ENCODE measurements at places on chromosomes 3 and 15.

DNA sequence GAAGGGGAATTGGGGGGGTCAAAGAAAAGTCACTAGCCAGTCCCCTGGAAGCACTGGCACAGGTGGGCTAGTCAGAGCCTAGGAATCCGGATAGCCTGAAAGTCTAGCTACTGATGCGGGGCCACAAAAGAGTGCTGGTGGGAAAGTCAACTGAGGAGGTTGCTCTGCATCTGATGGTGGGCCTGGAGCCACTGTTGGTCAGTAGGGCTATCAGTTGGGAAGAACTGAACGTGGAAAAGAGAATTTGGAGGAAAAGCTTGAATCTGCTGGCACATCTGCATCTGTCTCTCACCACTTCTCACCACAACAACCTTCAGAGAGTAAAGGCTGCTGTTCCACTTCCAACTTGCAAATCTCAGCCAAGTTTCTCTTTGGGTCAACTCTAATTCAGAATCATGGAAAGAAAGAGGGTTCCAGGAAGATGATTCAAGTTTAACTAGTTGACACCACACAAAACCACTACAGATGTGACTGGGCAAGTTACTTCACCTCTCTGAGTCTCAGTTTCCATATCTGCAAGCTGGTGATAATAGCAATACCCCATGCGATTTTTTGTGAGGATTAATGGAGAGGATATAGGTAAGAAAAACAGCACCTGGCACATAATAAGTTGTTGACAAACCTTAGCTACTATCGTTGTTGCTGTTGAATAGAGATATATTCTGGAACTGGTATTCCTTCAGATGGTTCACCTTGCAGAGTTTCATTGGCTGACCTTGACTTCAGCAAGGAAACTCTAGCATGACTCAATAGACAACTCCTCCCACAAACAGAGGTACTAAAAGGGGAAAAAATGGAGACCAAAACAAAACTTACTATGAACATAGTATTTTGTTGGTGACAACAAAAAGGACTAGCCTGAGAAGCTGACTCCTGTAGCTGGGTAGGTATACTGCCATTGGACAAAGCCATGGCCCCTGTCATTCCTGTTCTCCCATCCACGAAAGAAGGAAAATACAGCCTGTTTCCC, 280.2 kb upstream of the STT3B start:
- DNase-seq = no peak

GRCh38 chr3:69568951-69569350, 170.3 kb upstream of the MITF start:
- no peak for DNase-seq

DNA sequence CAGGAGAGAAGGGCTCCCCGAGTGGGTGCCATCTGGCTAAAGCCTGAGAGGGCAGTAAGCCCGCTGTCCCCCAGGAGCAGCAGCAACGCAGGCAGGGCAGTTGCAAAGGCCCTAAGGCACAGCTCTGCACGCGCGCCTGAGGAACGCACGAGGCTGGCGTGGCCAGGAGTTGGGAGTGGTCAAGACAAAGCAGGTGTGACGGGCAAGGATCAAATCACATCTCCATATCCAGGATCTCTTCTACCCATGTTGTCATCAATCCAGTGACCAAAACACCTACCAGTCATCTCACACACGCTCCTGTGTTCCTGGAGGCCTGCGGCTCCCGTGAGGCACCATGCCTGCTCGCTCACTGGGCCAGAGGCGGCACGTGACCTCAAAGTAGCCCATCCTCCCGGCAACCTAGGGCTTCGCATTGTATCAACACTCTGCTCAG, 59.5 kb downstream of the ERC2 start:
- no peak for DNase-seq

DNA sequence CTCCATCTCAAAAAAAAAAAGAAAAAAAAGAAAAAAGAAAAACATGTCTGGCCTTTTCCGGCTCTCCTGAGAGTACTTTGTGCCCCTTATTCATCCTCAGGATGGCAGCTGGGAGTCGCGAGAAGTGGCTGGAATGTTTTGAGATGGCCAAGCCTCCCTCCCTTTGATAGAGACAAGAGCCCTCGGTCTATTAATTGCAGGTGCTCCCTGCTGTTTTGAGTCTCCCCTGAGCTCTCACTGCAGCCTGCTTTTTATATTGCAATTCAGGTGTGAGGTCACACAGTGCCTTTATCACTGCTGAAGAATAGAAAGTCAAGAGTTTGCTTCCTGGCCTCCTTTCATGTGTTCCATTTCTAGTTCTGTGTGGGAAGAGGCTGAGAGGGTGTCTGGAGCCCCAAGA, 10.9 kb downstream of the CA12 start:
- DNase-seq = no peak

GRCh38 chr3:53174346-53175250, 13.6 kb downstream of the PRKCD start:
- DNase-seq = no peak

DNA sequence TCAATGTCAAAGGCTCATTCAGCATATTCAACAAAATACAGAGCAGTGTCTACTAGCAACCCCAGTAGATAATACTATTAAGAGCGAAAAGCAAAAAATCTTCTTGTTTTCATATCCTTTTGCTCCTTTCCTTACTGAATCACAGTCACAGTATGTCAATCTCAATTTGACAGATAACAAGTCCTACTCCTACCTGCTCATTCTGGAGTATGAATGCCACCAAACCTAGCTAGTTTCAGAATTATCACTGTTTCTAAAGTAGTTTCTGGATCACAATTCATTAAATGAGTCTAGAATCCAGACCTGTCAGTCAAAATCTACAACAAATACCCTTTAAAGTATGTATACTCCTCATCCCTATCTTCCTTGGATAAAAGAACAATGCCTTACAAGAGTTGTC, 51.5 kb downstream of the MKRN2 start:
- no peak for DNase-seq

- no peak for DNase-seq
Observed at GRCh38 chr3:14698601-14699244, 23.8 kb downstream of the C3orf20 start.

GRCh38 chr15:44596511-44597010, 59.6 kb downstream of the EIF3J start:
- DNase-seq = no peak

DNA sequence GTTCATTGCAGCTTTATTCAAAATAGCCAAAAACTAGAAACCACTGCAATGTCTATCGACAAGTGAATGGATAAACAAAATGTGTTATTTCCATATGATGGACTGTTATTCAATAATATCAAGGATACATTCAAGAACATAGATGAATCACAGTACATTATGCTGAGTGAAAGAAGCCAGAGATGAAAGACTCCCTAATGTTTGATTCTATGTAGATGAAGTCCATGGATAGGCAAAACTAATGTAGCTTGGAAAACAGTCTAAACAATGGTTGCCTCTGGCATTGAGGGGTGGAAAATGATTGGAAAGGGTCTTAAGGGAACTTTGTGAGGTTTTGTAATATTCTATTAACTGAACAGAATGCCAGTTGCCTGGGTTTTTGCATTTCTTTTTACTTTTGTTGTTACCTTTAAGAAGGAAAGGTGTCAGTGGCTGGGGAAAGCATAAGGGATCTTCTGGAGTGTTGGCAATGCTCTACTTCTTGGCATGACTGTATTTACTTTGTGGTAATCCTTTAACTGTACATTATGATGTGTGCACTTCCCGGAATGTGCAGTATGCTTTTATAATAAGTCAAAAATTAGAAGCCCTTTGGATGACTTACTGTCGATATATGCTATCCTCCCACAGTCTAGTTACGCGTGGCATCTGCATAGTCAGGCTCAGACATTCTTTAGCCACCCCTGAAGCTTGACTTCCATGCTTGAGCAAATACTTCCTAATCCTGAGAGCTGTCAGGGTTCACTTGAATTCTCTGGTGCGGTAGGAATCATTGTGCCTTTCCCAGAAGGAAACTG, 20.5 kb upstream of the ATP10A start:
- peak; percentile 99 for DNase-seq

DNA sequence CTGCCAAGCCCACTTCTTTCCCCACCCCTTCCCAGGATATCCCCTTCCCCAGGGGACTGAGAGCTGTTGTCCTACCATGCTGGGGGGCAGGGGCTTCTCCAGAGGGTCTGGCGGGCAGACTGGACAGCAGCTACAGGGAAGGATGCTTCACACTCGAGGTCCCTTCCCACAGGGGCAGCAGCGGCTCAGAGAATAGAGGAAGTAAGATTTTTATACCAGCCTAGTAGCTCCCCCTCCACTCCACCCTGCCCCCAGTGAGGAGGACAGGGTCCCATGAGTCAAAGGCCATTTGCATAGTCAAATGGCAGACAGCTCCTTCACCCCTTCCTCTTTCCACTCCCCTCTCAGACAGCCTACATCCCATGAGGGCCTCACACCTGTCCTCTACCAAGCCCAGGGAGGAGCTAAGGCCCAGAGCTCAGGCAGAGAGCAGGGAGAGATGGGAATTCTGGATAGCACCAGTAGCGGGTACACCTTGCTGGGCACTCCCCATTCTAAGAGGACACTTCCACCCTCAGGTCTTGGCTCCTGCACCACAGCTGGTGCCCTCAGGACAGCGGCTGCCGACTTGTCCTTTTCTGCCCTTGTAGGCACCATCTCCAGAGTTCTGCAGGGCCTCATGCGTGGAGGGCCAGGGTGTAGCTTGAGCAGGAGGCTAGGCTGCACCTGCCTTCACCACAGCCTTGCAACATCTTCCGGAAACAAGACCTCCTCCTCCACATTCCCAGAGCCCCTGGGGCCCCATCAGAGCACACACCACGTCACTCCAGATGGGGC, at the start of gene TLR9:
TLR9 (minus strand) TSS at position 194 of the 777 bp plus-strand sequence; CDS start at position 78, 116 bp downstream.
- no peak for DNase-seq

DNA sequence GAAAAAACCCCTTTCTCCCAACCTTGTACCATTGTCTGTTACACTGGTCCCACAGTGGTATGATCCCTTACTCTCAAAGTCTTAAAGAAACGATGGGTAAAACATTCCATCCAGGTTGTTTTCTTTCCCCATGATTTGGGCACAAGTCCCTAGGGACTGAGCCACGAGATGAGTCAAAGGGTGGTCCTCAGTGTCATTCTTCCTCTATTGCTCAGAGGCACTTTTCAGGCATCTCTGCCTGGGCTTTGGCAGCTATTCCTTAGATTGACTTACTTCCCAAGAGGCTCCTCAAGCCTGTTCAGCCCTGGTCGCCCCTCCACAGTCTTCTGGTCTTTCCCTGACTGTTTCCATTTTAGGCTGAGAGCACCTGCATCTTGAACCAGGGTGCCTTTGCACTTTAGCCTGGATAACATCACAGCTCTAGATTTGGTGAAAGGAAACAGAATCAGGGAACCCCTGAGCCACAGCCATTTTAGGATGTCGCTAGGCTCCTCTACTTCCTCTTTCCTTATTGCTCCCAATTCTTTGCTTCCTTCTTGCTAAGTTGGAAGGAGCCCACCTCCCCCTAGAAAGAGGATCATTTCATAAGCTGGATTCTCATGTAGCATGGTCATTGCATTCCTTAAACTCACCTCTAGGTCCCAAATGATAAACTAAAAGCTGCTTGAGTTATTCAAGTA, 131.0 kb upstream of the TPRG1 start:
- DNase-seq = peak; percentile 76

DNA sequence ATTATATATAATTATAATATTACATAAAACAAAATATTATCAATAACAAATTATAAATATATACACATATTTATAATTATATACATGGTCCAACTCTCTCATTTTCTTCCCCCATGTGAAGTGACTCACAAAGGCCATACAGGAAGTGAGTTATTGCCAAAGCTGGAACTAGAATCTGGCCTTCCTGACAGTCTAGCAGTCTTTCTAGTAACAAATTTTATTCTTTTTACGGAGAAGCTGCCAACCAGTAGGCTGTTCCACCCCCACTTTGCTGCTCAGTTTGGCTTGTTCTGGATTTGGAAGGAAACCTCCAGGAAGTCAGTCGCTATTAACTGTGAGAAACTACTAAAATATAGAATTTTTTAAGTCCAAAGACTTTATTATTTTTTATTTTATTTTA, 79.6 kb downstream of the DHX36 start:
- peak; percentile 61 for DNase-seq

DNA sequence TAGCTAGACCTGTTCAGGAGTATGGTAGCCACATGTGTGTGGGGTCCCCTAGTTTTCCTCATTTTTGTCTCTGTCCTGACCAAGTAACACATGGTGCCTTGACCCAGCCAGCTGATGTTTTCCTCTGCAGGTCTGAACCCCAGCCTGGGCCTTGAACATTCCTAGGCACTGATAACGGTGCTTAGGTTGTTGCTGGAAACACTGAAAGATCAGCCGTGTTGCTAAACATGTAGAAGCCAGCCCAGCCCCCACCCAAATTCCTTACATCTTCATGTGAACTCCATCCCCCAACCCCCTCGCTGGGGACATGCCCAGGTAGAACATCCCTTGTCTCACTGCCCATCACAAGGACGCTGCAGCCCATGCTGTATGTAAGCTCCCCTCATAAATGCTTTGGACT, 18.7 kb downstream of the RTP3 start:
- no peak for DNase-seq

GRCh38 chr3:97793420-97794019, 28.3 kb upstream of the CRYBG3 start:
- peak; percentile 51 for DNase-seq

DNA sequence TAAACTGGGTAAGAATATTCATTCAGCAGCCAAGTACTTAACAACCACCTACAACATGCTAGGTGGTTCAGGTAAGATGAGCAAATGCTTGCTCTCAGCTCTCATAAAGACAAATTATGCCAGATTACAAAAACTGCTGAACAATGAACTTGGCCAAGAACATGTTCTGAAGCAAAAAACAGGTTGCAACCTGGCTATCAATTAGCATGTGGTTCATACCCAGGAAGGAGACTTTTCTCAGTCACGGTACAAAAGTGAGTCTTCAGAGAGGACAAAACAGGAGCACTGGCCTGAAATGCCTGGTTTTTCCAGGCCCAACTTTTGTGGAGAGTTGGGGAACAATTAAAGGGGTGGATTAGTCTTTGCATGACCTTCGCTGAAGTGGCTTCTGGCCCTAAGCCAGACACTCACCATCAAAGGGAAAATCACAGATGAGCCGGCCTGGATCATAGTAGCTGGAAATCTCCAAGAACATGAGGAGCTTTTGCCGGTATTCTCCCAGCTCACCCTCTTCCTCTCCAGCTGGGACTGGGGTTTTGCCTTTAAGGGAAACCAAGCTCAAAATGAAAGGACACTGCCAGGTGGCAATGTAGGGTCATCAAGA, 7.6 kb upstream of the PLA2G4F start:
- DNase-seq = no peak

DNA sequence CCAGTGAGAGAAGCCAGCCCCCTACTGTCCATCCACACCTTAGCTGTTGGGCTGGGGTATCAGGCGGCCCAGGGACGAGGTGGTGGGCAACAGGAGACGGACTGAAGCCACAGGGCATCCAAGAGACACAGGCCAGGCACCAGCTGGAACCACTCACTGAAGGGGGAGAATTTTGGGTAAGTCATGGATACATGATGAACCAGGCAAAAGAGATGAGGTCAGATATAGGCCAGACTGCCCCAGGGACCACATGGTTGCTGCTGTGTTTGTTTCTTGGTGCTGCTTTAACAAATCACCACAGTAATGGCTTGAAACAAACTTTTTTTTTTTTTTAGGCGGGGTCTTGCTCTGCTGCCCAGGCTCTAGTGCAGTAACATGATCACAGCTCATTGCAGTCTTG, 66.4 kb downstream of the SEMA5B start:
- no peak for DNase-seq

All from fibroblast of skin of back (primary cell).